AG20443 (cell line): ENCODE measurements at places on chromosomes 7 and 10.

- DNase-seq: no peak
Measured at GRCh38 chr10:94578790-94579189, 33.2 kb downstream of the HELLS start.

DNA sequence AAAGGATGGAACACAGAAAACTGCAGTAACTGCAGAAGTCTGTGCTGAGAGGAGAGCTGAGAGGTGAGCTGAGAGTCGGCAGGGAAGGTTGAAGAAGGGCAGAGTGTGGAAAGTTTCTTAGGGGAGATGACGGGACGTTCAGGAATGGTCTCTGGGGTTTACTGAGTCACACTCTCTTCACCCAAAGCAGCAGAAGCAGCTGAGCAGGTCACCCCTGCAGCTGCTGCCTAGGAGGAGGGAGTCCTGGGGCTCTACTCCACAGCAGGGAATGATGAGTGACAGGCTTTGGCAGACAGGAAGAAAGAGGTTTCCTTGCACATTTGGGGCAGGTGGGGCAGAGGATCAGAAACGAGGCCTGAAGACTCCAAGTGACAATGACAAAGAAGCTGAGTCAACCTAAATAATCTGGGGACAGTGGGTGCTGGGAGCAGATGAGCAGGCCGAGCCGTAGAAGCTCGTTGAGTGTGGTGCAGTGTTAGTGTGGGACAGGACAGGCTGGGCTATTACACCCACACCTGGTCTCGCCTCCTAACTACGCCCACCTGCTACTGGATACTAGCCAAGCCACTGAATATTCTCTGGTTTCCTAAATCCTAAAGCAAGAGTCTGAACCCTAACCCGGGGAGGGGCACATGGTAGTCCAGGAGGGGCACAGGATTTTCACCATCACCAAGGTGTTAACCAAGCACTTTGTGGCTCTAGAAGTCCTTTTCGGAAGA is 24.9 kb downstream of the BEND7 start:
- DNase-seq: peak; percentile 35

DNA sequence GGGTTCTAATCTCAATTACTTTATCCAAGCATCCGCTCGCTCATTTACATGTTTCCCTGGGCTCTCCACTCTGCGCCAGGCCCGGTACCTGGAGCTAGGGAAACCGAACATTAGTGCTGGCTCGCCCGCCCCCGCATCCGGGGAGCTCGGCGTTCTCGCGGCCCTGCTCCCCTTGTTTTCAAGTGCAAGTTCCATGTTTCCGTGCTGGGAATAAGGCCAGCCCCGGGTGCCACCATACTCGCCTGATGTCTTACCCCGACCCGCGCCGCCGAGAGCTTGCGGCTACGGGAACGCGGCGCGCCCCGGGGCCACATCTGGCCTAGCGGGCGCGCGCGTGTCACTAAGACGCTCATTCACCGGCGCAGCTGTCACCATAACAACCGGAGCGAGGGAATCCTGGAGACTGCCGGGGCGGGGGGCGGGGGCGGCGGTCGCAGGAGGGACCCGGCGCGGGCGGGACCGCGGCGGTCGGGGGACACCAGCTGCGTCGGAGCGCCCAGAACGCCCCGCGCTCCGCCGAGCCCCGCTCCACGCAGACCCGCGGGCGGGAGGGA is at the start of gene NEURL1:
TSS of gene NEURL1 (plus strand) at position 344 of the 554 bp plus-strand sequence. CDS start 683 bp downstream, outside the sequence.
- peak; percentile 50 for DNase-seq

DNA sequence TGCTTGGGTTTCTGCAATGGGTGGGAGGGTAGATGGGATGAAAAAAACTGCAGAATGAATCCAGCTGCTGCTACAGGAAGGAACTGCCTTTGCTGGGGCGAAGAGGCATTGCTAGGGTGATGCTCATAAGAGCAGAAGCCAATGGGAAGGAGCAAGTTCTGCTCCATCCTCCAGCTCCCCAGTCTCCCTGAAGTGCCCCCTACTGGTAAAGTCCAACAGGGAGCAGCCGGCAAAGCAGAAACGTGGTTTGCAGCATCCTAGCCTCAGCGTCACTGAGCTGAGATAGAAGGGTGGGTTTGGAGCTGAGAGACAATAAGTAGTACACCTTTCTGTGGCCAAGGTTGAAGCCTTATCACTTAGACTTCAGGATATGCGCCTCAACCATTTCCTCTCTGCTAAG is 220.5 kb downstream of the CCSER2 start:
- no peak for DNase-seq

DNA sequence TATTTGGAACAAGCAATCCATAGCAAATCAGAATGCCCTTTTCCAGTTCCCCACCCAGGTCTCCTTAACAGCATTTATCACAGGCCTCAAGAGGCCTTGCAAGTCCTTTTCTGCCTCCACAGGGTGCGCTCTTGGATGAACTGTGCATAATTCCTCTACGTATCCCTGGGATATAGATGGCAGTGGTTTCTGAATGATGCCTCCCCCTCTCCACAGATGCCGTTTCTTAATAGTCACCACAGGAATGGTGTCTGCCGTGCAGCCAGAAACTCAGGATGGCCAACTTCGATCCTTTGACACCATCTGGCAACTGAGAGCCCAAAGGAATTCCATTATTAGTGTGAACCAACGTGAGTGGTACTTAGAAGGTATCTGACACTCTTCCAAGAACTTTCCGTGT is 43.1 kb downstream of the JAZF1 start:
- DNase-seq: no peak

DNA sequence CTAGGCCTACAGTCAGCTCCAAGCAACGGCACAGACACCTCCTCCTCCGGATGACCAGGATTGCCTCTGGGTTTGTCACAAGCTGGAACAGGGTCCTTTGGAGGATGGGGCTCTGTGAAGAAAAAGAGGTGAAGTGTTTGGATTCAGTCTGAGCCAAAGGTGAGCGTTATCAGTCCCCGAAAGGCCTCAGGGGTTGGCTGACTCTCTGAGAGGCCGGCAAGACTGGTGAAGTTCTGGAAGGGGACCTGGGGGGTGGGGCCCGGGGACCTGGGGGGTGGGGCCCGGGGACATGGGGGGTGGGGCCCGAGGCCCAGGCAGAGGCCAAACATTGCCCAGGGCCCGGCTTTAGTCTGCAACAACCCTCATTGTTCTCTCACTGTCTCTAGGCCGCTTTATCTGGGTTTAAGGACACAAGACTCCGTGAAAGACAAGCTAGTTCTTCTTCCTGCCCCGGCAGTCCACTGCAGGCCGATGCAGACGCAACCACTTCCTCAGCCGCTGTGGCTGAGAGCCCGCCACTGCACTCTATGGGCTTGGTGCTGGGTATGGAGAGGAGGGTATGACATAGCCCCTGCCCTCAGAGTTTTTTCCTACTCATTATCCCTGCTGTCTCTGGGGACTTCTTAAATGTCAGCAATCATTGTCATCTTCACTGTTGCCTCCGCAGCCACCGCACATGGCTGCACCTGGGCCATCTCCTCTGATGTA is 27.4 kb upstream of the PSAP start:
- no peak for DNase-seq

DNA sequence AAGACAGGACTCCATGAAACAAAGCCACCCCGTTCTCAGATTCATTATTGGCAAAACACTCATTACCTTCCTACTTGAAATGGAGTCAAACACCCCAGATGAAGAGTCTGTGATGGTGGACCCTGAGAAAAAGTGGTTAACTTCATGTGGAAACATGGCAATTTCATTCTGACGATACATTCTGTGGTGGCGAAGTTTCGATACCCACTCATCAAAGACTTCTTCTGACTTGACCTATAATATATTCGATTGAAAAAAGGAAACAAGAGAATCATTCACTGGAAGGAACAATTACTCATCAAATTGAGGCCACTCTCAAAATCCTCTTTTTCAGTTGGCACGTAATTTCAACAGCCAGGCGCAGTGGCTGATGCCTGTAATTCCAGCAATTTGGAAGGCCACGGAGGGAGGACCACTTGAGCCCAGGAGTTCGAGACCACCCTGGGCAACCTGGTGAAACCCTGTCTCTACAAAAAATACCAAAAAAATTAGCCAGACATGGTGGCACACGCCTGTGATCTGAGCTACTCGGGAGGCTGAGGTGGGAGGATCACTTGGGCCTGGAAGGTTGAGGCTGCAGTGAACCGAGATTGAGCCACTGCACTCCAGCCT is 108.8 kb upstream of the GSDME start:
- DNase-seq: no peak

DNA sequence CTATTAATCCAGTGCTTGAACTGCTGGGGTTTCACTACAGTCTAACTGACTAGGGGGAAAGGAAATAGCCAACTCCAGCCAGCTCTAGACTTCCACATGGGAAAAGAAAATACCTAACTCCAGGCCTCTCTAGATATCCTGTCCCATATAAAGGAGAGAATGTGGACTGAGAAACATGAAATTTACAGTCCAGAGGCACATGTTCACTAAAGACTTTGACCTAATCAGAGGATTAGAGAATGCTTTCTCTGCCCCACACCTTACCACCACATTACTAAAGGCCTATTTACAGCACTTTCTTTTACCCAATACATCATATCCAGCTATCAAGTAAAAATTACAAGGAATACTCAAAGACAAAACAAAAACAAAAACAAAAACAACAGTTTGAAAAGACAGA is 164.2 kb downstream of the PCLO start:
- DNase-seq: no peak

DNA sequence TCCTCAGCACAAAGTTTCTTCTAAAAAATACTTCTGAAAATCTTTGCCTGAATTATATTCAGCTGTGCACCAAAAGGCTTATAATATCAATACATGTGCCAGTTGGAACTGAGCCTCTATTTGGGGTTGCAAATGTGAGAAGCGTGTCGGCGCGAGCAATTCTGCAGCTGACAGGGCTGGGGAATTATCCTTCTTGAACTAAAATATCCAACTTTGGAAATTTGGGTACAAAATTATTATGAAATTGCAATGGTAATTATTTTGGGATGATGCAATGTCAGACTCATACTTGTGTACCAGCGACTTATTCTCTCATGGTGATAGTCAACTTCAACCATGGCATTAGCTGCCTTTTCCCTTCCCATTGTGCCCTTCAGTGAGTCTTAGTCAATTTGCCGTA is 507.0 kb upstream of the KLF6 start:
- no peak for DNase-seq

DNA sequence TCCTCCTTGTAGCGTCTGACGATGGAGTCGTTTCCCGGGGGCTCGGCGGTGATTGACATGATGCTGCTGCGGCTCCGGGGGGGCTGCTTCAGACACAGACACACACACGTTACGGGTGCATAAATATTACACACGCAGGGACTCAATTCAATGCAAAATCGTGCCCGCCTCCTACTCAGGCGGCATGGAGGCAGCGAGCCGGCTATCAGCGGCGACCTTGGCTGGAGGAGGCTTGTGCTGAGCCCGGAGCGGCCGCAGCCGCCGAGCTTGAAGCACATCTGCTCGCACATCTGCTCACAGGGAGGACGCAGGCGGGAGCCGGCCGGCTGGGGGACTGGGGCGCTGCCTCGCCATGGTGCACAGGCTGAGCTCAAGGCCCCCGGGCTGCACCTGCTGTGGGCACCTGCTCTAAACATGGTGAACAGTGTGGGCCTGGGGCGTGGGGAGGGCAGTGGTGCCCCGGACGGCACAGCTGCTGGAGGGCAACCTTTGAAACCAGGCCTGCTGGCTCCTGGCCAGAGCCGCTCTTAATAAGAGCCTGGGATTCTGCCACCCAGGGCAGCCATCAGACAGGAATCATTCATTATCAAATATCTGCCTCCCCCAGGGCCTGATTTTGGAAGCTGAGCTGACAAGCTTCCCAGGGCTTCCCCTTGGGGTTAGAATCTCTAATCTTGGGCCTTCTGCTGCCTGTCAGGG is 84.7 kb upstream of the GNA12 start:
- DNase-seq: no peak

- DNase-seq: no peak
Measured at GRCh38 chr7:70233776-70234175, 635.5 kb downstream of the AUTS2 start.

GRCh38 chr7:66344166-66344565 is 139.0 kb downstream of the TPST1 start:
- DNase-seq: no peak

GRCh38 chr10:5284311-5285057 is 80.3 kb upstream of the UCN3 start:
- peak; percentile 65 for DNase-seq

- no peak for DNase-seq
Measured at GRCh38 chr7:74312418-74313028, 23.3 kb downstream of the CLIP2 start.

GRCh38 chr7:143882020-143882603 is 19.9 kb downstream of the TCAF1 start:
- peak; percentile 52 for DNase-seq

DNA sequence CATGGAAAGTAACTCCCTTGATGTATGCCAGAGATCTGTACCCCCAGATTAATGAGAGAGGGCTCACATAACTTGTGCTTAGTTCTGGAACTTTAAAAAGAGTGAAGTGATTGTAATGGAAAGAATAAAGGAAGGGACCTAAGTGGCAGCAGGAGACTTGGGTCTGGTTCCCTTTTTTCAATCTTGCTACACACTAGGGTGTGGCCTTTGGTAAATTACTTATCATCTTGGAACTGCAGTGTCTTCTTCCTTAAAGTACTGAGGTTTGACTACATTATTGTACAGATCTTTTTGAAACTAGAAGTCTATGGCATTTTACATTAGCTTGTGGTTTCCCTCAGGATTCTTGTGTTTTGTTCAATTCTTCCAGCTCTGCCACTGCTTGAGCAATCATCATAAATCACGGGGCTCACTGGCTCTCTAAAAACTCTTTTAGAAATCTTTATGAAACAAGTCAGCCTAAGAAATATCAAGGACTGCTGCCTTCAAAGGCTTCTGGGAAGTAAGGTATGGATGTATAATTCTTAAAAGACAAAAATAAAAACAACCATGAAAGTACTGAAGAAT is 22.5 kb upstream of the CHRM2 start:
- DNase-seq: no peak

- DNase-seq: no peak
Measured at GRCh38 chr10:75602341-75602740, 170.9 kb downstream of the LRMDA start.

- DNase-seq: no peak
Measured at GRCh38 chr10:27190508-27190907, 35.4 kb downstream of the MASTL start.

GRCh38 chr10:73650537-73651331 is 5.1 kb downstream of the SYNPO2L start:
- peak; percentile 27 for DNase-seq

- no peak for DNase-seq
Measured at GRCh38 chr7:80127412-80128160, 7.0 kb upstream of the GNAI1 start.

DNA sequence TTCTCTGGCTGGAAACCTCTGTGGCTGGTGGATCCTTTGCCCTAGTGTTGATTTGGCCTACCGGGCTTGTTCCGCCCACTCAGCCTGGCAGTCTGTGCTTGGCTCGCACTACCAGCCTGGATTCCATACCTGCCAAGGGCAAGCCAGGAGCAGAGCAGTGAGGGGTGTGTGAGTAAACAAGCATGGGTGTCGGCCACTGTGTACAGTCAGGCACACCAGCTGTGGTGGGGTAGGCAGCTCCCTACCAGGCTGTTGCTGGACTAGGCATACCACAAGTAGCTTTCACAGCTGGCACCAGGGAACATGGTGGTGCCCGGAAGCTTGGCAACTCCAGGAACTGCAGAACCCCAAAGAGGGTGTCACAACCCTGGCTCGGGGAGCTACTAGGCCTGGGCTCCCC is 942.9 kb upstream of the LRRN3 start:
- DNase-seq: no peak
